Stimulated activated CD4-positive, alpha-beta T cell treated with anti-CD3 and anti-CD28 coated beads, TNF-alpha, amount 100 ng/mL, for 24 hours (primary cell): ENCODE measurements at places on chromosomes 3 and 15.

DNA sequence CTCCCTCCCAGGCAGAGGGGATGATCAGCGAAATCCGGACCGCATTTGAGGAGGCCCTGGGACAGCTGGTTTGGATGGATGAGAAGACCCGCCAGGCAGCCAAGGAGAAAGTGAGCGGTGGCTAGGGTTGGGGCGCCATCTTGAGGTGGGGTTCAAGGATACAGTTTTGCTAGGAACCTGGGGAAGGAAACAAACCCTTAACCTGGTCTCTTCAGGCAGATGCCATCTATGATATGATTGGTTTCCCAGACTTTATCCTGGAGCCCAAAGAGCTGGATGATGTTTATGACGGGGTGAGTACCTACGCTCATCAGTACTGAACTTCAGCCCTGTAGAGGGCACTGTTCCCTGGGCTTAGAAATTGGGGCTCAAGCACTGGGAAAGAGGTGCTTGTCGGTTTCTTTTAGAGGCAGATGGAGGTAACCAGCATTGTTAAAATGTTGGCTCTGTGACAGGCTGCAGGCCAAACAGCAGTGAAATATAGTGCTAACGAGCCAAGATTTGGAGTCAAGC is 9.6 kb upstream of the PSMD2 start:
- DNase-seq, result peak; percentile 40

DNA sequence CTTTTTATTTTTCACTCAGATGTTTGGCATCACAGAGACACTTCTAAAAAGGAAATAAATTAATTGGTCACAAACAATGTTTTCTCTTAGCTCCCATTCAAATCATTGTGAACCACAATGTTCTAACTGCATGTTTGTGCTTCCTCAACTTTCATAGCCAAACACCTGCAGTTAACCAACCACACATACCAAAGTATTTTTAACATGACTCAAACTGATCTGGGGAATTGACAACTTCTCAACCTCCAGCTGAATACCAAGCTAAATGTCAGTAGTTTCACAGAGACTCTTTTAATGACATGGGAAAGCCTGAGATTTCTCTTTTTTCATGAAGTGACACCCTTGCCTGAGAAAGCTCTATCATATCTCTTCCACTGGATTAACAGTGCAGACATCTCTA is 217.9 kb upstream of the MME start:
- DNase-seq, result no peak

- DNase-seq, result no peak
These were observed 153.2 kb downstream of the WNT5A start for GRCh38 chr3:55333923-55334322.

DNA sequence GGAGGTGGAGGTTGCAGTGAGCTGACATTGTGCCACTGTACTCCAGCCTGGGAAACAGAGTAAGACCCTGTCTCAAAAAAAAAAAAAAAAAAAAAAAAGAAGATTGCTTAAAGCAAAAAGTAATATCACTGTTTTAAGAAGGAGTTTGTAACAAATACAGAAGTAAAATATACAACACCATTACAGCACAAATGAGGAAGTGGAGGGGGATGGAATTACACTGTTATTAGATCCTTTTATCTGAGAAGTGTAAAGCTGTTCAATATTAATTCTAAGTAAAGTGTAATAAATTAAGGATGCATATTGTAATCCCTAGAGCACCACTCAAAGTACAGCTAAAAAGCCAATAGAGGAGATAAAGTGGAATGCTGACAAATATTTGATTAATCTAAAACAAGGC is 47.0 kb upstream of the SNRPA1 start:
- no peak for DNase-seq

- no peak for DNase-seq
These were observed 112.1 kb downstream of the IQSEC1 start for GRCh38 chr3:12961007-12961696.

DNA sequence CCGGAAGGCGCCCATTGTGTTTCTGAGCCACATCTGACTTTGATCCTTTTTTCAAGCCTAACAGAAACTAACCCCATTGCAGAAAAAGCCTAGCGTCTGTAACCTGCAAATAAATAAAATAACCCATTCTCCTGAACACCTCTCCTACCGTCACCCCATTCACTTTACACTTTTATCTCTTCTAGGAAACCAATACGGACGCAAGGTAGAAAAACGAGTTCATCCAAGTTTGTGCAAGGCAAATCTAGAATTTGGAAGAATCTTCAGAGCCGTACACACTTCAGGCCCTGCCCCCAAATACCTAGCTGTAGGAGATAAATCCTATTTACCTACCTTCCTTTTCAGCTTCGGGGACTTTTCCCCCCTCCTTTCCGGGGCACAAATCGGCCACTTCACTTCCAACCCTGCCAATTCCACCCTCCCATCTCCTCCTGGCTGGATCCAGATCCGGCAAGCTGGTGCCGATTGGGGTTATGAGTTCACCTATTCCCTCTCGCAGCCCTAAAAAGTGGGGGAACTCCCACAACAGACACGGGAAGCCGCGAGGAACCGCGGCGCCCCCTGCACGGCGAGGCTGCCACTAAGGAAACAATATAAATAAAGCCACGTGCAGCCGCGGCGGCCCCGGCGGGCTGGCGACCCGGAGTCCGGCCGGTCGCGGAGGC is 987 bp downstream of the PRTG start:
- no peak for DNase-seq

DNA sequence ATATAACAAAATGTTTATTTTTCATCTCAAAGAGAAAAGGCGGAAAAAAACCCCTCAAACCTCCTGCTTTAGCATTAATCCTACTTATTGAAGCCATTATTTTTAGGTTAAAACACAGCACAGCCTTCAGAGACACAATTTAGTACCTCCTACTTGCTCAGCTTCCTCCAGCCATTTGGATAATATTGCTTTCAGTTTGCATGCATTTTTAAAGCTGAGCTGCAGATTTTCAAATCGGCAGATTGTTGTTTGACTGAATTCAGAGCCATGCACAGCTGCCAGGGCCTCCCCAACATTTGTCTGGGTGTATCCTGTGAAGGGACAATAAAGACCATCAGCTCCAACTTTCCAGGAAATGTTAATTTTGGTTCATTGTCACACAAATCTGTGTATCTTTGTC is 14.5 kb downstream of the POU1F1 start:
- no peak for DNase-seq

GRCh38 chr3:50615190-50615589 is 1.8 kb upstream of the MAPKAPK3 start:
- no peak for DNase-seq

GRCh38 chr3:94070341-94070911 is 7.6 kb downstream of the NSUN3 start:
- DNase-seq, result no peak

DNA sequence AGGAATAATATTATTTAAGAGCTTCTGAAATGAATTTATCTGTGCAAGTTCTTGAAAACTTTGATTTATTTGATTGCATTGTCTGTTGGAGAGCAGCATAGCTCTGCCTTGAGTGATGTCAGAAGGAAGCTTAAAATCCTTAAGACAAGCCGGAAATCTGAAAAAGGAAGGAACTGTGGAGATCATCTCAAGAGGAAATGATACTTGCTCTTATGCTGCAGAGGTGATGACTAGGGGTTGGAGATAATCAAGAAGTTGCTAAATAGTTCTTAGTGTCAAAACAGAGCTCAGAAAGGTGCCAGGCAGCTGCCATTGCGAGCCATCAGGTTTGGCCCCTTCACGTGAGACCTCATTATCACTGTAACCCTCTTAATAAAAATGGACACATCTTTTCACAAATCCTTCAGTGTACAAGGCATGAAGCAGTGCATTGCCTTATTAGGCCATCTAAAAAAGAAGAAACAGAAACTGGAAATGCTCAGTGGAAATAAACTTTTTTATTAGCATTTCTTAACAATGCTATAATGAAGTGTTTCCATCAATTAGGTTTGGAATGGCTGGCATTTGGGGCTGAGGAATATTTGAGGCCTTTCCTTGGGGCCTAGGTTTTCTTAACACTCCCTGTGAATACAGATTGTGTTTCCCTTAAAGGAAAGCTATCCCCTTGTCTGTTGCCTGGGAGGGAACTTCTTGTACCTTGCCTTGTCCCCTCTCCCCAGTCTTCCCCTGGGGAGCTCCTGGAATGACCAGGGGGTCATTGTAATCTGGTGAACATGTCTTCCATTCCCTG is 34.5 kb upstream of the VILL start:
- no peak for DNase-seq

- DNase-seq, result no peak
These were observed 30.4 kb upstream of the RBP2 start for GRCh38 chr3:139506766-139507165.
